ENCODE measurements at places on chromosomes 3 and 15.

GRCh38 chr3:16494094-16494493 is 19.4 kb downstream of the RFTN1 start:
- no peak for DNase-seq

- DNase-seq: no peak
Observed at GRCh38 chr15:71139241-71139640, 24.0 kb downstream of the THSD4 start.

DNA sequence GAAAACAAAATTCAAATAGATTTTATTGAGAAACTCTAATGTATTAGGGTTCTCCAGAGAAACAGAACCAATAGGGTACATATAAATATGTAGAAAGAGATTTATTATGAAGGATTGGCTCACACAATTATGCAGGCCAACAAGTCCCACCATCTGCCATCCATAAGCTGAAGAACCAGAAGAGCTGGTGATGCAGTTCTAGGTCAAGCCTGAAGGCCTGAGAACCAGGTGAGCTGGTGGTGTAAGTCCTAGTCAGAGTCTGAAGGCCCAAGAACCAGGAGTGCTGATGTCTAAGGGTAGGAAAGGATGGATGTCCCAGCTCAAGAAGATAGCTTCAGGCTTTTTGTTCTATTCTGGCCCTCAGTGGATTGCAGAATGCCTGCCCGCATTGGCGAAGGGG is 2.6 kb upstream of the NFKBIZ start:
- no peak for DNase-seq

GRCh38 chr3:10509325-10509724 is 3.9 kb upstream of the ATP2B2 start:
- DNase-seq: no peak

GRCh38 chr3:55746808-55747413 is 259.8 kb upstream of the WNT5A start:
- peak; percentile 36 for DNase-seq

DNA sequence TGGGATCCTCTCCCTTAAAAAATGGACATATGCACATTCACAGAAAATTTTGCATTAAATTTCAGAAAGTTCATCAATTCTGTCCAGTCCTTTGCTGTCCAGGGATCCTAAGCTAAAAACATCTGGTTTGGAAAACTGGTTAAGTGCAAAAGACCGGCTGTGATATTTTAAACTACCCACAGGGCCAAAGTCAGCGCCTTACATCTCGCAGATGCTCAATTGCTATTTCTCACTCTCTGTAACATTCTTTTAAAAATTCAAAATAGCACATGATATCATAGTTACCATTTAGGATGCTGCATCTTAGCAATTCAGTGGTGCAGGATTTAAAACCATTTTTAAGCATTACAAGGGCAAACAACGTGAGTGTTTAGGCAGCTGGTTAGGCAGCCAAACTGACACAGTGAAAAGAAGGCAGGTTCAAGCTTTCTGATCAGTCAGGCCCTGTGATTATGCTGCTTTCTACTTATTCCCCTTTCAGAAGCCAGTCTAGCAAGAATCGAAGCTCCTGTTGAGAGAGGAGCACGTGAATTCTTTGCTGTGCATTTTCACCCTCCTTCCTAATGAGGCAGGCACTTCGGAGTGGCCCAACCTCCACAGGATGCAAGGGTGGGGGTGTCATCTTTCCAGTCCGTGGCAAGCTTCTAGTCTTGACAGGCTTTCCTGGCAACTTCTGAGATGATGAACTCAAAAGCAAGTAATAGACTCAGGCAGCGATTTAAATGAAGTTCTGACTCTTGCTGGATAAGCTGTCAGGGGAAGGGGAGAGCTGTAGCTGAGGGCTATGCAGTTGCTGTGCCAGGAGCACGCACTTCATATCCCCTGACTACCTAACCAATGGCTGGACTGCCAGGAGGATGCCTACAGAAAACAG is 8.8 kb downstream of the PRICKLE2 start:
- peak; percentile 70 for DNase-seq

- no peak for DNase-seq
Observed at GRCh38 chr3:23806534-23807423, 1.0 kb downstream of the UBE2E1 start.

DNA sequence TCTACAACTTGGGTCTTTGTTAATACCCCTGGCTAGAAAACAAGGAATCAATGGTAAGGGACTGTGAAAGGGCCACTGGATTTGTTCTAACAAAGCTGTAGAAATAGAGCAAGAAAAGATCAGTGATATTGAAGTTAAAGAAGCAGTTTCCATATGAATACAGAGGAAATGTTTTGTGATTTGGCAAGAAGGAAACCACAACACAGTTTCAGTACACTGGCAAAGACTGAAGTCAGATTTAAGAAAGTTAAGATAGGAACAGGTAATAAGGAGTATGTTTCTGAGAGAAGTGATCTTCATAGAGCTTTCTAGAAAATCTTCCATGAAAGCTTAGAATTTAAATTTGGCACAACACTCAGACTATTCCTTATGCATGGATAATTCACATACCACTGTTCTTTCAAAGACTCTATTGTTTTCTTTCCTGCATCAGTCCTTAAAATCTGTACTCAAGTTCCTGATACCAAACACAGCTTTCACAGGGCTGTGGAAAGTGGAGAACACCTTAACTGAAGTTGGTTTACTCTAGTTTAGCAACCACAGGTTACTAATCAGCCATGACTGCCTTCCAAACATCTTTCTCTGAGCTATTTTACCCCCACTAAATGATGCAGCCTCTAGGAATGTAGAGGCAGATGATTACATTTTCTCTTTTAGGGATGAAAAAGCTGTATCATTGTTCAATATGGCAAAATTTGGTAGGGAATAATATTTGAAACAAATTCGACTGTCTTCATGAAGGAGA is 32.4 kb upstream of the ALCAM start:
- DNase-seq: peak; percentile 46

DNA sequence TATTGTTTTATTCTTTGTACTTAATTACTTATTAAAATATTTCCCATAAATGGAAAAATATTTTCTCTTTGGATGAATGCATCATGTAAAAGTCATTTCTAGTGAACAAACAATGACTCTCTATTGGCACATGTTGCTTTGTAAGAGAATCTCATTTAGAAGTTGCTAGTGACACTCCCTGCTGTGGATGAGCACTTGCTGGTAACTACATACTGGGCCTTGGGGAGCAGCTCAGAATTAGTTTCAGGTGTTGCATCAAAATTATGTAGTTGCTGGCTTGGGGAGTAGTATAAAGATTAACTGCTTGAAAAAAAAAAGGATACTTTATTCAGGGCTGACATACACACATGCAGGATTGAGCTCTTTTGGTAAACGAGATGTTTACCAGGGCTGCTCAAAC is 80.3 kb upstream of the KCNAB1 start:
- DNase-seq: no peak

DNA sequence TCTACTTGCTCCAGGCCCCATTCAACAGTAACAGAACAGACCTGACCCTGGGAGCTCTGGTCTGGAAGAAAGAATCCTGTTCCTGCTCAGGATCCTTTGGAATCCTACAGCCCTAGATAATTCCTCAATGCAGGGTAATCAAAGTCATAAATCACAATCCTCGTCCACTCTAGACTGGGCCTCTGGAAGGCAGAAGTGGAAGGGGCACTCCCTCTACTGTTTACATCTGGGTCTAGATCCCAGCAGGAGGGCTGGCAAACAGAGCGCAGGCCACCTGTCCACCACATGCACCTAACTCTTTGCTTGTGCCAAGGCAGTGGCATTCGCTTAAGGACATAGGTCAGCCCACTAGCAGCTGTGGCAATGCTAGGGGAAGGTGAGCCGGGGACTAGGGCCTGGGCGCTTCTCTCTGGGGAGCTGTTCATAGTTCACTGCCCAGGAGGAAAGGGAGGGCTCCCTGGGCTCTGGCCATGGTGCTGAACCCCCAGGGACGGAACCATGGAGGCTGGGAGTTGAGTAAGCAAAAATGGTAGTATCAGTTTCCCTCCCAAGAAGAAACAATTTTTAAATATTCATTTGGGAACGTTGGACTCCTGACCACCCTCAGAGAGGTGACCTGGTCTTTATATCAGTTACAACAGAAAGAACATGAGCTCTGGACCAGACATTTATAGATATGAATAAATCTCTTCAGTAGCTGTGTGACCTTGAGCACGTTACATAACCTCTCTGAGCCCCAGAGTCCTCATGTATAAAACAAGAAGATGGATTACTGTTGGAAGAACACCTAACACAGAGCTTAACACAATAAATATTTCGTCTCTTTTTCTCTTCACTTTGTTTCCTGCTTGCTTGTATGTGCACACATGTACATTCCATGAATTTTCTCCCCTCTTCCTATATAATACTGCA is 90.2 kb downstream of the NTRK3 start:
- DNase-seq: no peak
